ENCODE measurements at places on chromosomes 12 and 14.

DNA sequence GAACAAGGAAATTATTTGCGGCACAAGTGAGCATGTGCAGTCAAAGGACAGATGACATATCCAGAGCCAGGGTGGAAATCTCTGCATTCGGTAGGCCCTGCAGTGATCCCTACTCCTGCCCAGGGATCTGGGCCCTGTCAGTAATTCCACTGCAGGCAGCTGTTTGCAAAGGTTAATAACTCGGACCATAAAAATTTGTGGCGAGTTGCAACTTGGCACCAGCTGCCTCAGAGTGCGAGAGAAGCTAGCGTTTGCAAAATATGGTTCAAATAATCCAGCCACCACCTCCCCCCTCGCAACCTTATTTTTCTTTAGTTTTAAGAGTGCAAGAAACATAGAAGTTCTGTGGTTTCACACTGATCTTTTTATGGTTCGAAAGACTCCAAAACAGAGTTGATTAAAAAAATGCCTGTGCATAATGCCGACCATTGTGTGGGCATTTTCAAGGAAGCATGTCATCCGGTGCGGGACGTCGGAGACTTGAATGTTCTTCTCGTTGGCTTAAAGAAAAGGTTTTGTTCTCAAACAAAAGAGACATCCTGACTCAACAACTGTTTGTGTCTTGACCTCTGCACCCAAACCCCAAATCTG is 224.5 kb downstream of the BCL11B start:
- DNase-seq: no peak

DNA sequence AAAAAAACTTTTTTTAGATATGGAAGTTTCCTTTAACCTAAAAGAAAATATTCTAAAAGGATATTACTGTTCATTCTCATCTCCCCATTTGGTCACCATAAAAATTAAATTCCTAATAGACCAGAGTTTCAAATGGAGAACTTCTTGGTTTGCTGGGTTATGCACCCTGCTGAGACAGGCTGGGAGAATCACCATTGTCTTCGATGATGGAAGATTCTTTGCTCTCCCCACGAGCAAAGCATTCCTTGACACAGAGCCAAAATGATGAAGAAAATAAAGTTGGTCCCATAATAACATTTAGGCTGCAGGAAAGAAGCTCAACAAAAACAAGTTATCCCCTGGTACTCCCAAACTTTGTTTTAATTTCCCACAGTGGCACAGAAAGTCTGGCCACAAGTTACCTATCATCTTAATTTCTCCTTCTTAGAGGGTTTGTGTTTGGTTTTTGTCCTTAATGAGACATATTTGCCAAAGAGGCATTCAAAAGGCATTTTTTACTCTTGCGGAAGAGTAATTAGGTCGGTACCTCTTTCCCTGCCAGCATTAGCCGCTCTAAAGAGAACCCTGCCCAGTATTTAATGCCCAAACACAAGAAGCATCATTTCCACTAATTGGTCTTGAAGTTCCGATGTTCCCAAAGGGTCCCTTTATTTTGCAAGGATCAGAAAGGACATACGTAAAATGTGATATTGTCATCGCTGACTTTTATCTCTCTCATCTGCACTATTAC is 4.8 kb downstream of the DIO2 start:
- no peak for DNase-seq

- no peak for DNase-seq
Measured at GRCh38 chr14:75896341-75896740, 85.5 kb downstream of the TGFB3 start.

- DNase-seq: no peak
Measured at GRCh38 chr12:77070382-77070781, 5.0 kb upstream of the E2F7 start.

DNA sequence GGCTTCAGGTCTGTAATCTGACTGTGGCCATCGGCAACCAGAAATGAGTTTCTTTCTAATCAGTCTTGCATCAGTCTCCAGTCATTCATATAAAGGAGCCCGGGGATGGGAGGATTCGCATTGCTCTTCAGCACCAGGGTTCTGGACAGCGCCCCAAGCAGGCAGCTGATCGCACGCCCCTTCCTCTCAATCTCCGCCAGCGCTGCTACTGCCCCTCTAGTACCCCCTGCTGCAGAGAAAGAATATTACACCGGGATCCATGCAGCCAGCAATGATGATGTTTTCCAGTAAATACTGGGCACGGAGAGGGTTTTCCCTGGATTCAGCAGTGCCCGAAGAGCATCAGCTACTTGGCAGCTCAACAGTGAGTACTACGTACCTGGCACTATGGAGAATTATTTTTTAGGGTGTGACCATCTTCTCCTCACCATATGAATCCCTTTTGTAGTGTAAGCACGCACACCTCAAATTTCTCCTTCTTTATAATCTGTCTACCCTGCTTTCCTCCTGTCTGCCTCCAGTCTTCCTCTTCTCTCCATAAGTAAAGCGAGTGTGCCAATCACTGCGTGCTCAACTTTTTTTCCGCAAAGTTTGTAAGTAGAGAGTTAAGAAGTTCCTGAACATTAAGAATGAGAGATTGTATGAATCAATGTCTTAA is at the start of gene TPH2:
Gene TPH2, plus strand, starts transcription at position 118 of the 658 bp plus-strand sequence. Its CDS starts 142 bp downstream, at position 260.
- peak; percentile 75 for DNase-seq

- DNase-seq: peak; percentile 38
Measured at GRCh38 chr12:49959685-49960473, 1.8 kb upstream of the AQP5 start.

GRCh38 chr12:28023156-28023887 is 50.8 kb upstream of the PTHLH start:
- DNase-seq: no peak

DNA sequence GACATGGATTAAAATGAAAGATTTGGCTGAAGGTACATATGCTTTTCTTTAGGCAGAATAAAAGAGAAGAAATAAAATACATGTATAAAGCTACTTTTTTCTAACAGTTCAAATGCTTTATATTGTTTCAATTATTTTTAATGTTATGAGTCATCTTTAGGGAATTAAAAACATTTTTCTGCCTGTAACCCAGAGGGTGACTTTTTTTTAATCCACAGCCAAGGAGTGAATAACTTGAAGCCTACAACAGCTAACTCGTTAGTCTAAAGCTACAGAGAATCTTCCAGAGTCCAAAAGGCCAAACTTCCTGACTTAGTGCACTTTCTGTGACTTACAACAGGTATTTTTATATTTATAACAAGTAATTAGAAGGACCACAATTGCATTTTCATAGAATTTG is 151.6 kb downstream of the SEC23A start:
- DNase-seq: no peak

- no peak for DNase-seq
Measured at GRCh38 chr12:69026336-69026735, 93.4 kb upstream of the CPM start.

GRCh38 chr12:7114851-7115250 is 5.8 kb upstream of the C1RL start:
- no peak for DNase-seq

DNA sequence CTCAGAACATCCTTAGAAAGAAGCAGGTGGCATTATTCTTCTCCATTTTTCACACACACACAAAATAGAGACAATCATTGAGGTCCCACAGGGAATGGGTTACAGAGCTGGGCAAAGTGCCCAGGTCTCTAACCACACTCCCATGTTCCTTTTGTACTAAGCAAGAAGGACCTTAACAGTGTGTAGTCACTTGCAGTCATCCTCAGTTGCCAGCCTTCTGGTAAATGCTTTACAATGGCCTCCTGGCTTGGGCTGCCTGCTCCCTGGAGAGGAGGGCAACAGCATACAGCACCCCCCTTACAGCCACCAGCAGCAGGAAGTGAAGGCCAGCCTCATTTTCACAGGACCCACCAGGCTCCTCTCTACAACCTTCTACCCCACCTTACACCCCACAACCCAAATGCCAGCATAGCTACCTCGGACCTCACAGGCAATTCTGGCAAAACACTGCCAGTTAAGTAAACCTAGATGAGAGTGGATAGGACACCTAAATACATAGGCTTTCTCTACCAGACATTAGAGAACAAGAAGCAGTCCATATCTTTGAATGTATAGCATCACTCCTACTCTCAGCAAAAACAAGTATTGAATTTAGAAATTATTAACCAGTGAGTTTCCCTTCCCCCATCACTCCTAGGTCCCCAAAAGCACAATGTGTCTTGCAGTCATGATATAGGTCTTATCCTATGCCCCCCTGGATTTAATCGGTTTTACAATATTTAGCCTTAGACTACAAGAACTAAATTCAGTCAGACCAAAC is 88.1 kb downstream of the PPP2R5E start:
- peak; percentile 80 for DNase-seq

DNA sequence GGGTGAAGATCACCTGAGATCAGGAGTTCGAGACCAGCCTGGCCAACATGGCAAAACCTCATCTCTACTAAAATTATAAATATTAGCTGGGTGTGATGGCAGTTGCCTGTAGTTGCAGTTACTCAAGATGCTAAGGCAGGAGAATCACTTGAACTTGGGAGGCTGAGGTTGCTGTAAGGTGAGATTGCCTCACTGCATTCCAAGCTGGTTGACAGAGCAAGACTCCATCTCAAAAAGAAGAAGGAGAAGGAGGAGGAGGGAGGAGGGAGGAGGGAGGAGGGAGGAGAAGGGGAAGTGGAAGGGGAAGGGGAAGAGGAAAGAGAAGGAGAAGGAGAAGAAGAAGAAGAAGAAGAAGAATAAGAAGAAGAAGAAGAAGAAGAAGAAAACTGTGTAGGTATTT is 17.0 kb downstream of the RNASE10 start:
- no peak for DNase-seq

DNA sequence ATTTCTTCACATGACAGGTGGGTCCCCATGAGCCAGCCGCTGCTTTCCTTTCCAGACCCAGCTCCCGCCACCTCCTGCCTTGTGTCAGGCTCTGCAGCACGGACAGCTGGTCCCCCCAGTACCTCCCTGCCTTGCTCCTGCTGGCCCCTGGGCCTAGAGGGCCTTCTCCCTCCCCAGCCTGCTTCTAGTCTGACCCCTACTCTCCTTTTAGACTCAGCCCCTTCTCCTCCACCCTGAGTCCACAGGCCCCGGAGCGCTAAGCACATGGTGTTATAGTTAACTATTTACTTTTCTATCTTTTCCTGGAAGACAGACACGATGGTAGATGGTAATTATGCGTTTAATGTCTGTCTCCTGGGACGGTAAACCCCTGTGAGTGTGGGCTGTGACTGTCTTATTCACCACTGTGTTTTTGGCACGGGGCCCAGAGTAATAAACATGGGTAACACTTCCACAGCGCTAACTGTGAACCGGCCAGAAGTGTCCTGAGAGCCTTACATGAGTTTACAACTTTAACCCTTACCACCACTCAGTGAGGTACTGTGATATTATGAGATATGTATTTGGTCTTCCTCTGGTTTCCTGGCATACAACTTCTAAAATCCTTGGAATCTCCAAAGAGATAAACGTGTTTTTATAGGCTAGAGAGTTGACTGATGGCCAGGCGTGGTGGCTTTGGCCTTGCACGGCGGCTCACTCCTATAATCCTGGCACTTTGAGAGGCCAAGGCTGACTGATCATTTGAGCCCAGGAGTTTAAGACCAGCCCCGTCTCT is 41.2 kb downstream of the DGLUCY start:
- DNase-seq: no peak

GRCh38 chr12:47396902-47397663 is 308.7 kb downstream of the RPAP3 start:
- peak; percentile 13 for DNase-seq

GRCh38 chr12:69094606-69095216 is 144.7 kb upstream of the CPSF6 start:
- DNase-seq: no peak

GRCh38 chr14:26595926-26596542 is 1.8 kb downstream of the NOVA1 start:
- no peak for DNase-seq

DNA sequence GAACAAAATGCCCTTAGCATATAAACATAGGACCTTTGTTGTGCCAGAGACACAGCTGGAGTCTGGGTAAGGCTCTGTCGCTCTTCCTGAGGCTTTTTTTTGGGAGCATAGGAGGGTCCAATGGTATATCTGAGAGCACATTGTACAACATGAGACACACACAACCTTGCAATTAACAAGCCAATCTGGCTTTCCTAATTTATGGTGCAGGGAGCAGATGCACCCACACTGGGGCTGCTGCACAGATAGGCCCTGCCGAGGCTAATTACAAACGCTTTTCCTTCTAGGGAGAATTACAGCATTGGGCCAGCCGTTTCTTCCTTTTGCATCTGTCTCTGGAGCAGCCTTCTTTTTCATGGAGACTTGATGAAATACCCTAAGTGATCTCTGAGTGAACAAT is 75.0 kb upstream of the OVCH1 start:
- no peak for DNase-seq

- no peak for DNase-seq
Measured at GRCh38 chr14:73800970-73801515, 50.6 kb upstream of the PTGR2 start.

DNA sequence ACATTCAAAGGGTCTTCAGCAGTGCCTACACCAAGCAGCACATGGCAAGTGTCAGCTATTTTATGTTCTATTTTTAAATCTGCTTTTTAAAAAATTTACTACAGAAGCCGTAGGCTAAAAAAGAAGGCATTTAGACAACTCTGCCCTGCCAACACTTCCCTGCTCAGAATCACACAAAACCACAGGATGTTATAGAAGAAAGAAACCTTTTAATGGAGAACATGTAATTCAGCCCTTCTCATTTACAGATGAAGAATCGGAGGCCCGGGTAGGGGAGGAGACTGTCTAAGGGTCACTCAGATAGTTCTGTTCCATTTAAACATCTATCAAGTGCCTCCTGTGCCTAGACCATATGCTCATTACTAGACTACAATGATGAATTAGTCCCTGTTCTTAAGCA is 171.8 kb upstream of the NTF3 start:
- DNase-seq: no peak

GRCh38 chr12:109476807-109477184 is 304 bp downstream of the KCTD10 start:
- DNase-seq: no peak

DNA sequence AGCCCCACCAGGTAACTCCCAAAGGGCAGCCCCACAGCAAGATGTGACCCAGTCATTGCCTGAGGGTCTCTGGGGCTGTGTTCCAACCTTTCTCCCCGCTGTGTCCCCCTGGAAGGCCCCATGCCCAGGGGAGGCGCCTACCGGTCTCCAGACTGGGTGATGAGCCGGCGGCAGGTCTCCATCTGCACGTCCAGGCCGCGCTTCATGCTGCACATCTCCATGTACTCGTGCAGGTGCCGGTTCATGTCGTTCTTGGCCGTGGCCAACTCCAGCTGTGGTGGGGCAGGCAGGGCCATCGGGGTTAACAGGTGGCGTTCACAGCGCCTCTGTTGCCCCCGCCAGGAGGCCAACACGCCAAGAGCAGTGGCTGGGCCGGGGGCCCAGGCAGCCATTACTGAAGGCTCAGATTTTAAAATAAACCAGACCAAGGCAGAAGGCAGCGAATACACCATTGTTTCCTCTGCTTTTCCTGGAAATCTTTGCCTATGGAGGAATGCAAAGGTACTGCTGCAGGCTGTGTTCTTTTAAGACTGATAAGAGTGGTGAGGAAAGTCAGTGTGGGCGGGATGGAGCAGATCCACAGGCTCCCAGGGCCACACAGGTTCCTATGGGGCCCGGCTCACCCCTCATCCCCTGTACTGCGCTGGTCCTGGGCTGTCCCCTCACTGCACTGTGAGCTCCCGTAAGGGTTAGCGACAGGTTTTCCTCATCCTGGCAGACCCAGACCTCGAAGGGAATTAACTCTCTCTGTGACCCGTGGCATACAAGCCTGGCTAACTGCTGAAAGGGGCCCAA is 7.3 kb downstream of the GAPDH start:
- DNase-seq: no peak

GRCh38 chr14:100656996-100657395 is 69.7 kb upstream of the DLK1 start:
- no peak for DNase-seq
